ENCODE measurements at places on chromosomes 12 and 14. TPM values are rescaled to one million over a fixed set of nuclear protein-coding genes. Genes with fewer than 3 reads are reported as not detected.

The TMTC2 gene
- 15.7 TPM for total RNA-seq

The CIDEB gene
- total RNA-seq = 4.7 TPM

The TAS2R43 gene
- total RNA-seq = 11.5 TPM

The NAV3 gene
- 32.9 TPM for total RNA-seq

The AKAP5 gene
- 0.52 TPM for total RNA-seq

The NPAS3 gene
- total RNA-seq = 9.9 TPM

The ERBB3 gene
- total RNA-seq = 154 TPM

The AKAP6 gene
- 102 TPM for total RNA-seq

The BLTP3B gene
- total RNA-seq = 26.6 TPM

The ACOT4 gene
- total RNA-seq = 0.52 TPM

The LRRC9 gene
- total RNA-seq = not detected

The WSCD2 gene
- 5.7 TPM for total RNA-seq
